ENCODE measurements at places on chromosomes 7 and 10.
A peak's percentile ranks its signal among the peaks of the same experiment; 100 is the strongest.

- no peak overlapping the region for H3K4me3 ChIP-seq
- no peak overlapping the region for H3K27ac ChIP-seq
- no peaks in the 10 kb centered on the region for H3K27me3 ChIP-seq
- no peaks in the 10 kb centered on the region for H3K4me1 ChIP-seq
These were observed 178.8 kb downstream of the ELFN1 start for GRCh38 chr7:1848911-1849311.

GRCh38 chr10:992467-992866 lies 4.2 kb downstream of the GTPBP4 start:
- H3K27me3 ChIP-seq: no peaks in the 10 kb centered on the region
- H3K4me1 ChIP-seq: peaks cover 4% of the 10 kb centered on the region
- H3K36me3 ChIP-seq: peaks cover 31% of the 10 kb centered on the region
- H3K4me3 ChIP-seq: no peak overlapping the region
- no peak overlapping the region for H3K27ac ChIP-seq

GRCh38 chr10:773562-774161 lies 84.2 kb upstream of the DIP2C start:
- H3K27me3 ChIP-seq: peaks cover 6% of the 10 kb centered on the region
- H3K27ac ChIP-seq: no peak overlapping the region
- no peak for DNase-seq
- H3K36me3 ChIP-seq: no peaks in the 10 kb centered on the region

GRCh38 chr10:70374775-70375614 lies 7.4 kb downstream of the LRRC20 start:
- H3K4me3 ChIP-seq: no peak overlapping the region
- DNase-seq: peak; percentile 51
- H3K36me3 ChIP-seq: no peaks in the 10 kb centered on the region
- no peaks in the 10 kb centered on the region for H3K27me3 ChIP-seq
- peaks cover 17% of the 10 kb centered on the region for H3K4me1 ChIP-seq
- H3K27ac ChIP-seq: no peak overlapping the region

- no peak for DNase-seq
- H3K27me3 ChIP-seq: peaks cover 26% of the 10 kb centered on the region
- H3K27ac ChIP-seq: no peak overlapping the region
- no peaks in the 10 kb centered on the region for H3K36me3 ChIP-seq
- no peak overlapping the region for H3K4me3 ChIP-seq
These were observed 9.0 kb downstream of the ADGRA1 start for GRCh38 chr10:133096616-133097269.

- no peak overlapping the region for H3K4me3 ChIP-seq
- H3K27me3 ChIP-seq: no peaks in the 10 kb centered on the region
- peak; percentile 52 for DNase-seq
- H3K27ac ChIP-seq: no peak overlapping the region
- H3K4me1 ChIP-seq: no peaks in the 10 kb centered on the region
- H3K36me3 ChIP-seq: no peaks in the 10 kb centered on the region
These were observed 107.8 kb upstream of the PPP1R3A start for GRCh38 chr7:114026486-114027089.

DNA sequence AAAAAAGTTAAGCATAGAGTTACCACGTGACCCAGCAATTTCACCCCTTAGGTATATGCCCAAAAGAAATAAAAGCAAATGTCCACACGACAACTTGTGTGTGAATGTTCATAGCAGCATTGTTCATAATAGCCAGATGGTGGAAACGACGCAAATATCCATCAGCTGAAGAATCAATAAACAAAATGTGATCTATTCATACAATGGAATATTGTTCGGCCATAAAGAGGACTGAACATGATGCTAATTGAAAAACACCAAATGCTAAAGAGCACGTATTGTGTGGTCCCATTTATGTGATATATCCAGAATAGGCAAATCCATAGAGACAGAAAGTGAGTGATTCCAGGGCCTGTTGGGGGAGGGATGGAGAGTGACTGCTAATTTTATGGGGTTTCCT lies 18.3 kb upstream of the USP6NL start:
- H3K4me1 ChIP-seq: no peaks in the 10 kb centered on the region
- DNase-seq: no peak
- no peak overlapping the region for H3K4me3 ChIP-seq
- H3K27ac ChIP-seq: no peak overlapping the region

GRCh38 chr10:4081685-4082111 lies 296.7 kb upstream of the KLF6 start:
- H3K27me3 ChIP-seq: no peaks in the 10 kb centered on the region
- H3K27ac ChIP-seq: no peak overlapping the region
- peaks cover 12% of the 10 kb centered on the region for H3K4me1 ChIP-seq
- no peak for DNase-seq
- no peaks in the 10 kb centered on the region for H3K36me3 ChIP-seq

- no peak overlapping the region for H3K27ac ChIP-seq
- H3K4me3 ChIP-seq: no peak overlapping the region
- H3K36me3 ChIP-seq: no peaks in the 10 kb centered on the region
- DNase-seq: no peak
- no peaks in the 10 kb centered on the region for H3K4me1 ChIP-seq
- no peaks in the 10 kb centered on the region for H3K27me3 ChIP-seq
These were observed 128.0 kb upstream of the CALN1 start for GRCh38 chr7:72540106-72540611.

DNA sequence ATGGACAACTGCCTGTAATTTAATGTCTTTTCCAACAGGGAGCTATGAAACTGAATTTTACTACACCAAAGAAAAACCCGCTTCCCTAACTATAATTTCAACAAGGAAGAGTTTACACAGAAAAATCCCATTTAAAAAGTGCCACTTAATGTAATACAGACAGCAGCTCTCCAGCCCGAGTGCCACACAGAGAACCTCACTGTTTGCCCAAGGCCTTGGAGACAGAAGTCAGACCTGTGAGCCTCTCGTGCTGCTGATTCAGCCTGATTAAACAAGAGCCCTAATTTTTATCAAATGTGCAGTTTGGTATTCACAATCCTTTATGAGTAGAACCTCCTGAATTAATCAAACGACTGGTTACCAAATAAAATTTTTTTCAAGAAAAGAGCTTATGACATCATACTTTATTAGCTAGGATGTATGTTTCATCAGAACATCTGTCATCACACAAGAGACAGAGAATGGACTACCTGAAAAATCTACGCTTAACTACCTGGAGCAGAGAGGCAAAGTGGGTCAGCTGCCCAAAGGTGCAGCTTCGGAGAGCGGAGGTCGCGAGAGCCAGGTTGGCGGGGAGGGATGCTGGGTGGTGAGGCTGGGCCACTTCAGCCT lies 543.6 kb downstream of the SDK1 start:
- DNase-seq: no peak
- H3K4me3 ChIP-seq: no peak overlapping the region
- no peak overlapping the region for H3K27ac ChIP-seq
- H3K4me1 ChIP-seq: no peaks in the 10 kb centered on the region

DNA sequence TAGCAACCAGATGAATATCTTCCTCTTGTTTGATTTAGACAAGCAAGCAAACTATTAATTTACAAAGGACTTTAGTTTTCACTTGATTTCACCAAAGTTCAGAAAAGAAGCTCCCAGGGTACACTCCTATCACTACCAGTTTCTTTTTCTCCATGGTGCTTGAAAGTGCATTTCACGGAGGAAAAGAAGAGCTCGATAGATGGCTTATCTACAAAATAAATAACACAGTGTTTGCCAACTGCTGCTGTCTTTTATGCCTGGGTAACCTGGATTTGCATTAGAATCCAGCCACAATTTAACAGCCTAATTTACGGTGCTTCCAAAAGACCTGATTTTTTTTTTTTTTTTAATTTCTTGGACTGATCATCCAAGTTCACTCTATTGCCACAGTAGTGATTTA lies 275.7 kb downstream of the GPR37 start:
- H3K4me1 ChIP-seq: no peaks in the 10 kb centered on the region
- no peak for DNase-seq
- no peak overlapping the region for H3K27ac ChIP-seq
- no peak overlapping the region for H3K4me3 ChIP-seq
- no peaks in the 10 kb centered on the region for H3K27me3 ChIP-seq
- H3K36me3 ChIP-seq: no peaks in the 10 kb centered on the region

DNA sequence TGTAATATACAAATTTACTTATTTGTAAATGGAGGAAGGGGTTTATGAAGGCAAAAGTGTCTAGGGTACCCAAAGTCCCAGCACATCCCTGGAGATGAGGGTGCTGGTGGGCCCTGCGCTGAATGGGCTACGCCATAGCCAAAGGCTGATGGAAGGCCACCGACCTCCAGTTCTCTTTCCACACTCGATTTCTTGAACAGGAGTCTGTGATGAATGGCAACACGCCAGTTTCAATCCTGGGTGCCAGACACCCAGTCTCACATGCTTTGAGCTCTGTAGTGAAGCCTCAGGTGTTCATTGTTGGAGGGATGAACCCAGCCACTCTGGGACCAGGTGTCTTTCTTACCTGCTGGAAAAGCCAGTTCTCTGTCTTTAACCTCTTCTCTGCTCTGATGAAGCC lies 752 bp downstream of the LRMDA start:
- DNase-seq: no peak
- H3K4me3 ChIP-seq: no peak overlapping the region
- peaks cover 25% of the 10 kb centered on the region for H3K27me3 ChIP-seq
- H3K27ac ChIP-seq: no peak overlapping the region
- peaks cover 6% of the 10 kb centered on the region for H3K4me1 ChIP-seq
- no peaks in the 10 kb centered on the region for H3K36me3 ChIP-seq

- H3K36me3 ChIP-seq: no peaks in the 10 kb centered on the region
- no peaks in the 10 kb centered on the region for H3K27me3 ChIP-seq
- H3K27ac ChIP-seq: no peak overlapping the region
- no peak overlapping the region for H3K4me3 ChIP-seq
- DNase-seq: no peak
- peaks cover 9% of the 10 kb centered on the region for H3K4me1 ChIP-seq
These were observed 181.1 kb downstream of the NRP1 start for GRCh38 chr10:33153251-33153967.

- H3K27me3 ChIP-seq: no peaks in the 10 kb centered on the region
- H3K4me1 ChIP-seq: peaks cover 4% of the 10 kb centered on the region
These were observed 708 bp downstream of the KLHDC10 start for GRCh38 chr7:130070861-130071622.

DNA sequence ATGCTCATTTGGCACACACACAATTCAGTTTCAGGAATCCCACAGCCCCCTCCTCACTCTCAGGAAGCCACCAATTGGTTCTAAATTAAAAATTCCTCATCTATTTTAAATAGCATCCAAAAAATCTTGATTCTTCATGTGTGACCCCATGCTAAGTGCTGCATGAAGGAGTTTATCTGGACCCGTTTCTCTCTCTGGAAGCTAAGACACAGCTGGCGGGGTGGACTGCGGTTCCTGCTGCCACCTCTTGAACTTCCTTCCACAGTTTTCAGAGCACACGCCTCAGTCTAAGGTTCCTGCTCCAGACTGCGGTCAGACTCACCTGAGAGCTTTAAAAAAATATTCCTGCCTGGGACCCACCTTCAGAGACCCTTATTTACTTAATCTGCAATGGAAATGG lies 34.5 kb downstream of the LYZL1 start:
- H3K27ac ChIP-seq: no peak overlapping the region
- no peak overlapping the region for H3K4me3 ChIP-seq
- no peak for DNase-seq
- H3K4me1 ChIP-seq: peaks cover 4% of the 10 kb centered on the region
- H3K27me3 ChIP-seq: peaks cover 49% of the 10 kb centered on the region
- H3K36me3 ChIP-seq: no peaks in the 10 kb centered on the region

GRCh38 chr10:49110684-49111319 lies 4.5 kb downstream of the VSTM4 start:
- no peaks in the 10 kb centered on the region for H3K27me3 ChIP-seq
- DNase-seq: no peak
- peaks cover 24% of the 10 kb centered on the region for H3K4me1 ChIP-seq
- H3K4me3 ChIP-seq: no peak overlapping the region
- H3K27ac ChIP-seq: no peak overlapping the region
- H3K36me3 ChIP-seq: peaks cover 11% of the 10 kb centered on the region

DNA sequence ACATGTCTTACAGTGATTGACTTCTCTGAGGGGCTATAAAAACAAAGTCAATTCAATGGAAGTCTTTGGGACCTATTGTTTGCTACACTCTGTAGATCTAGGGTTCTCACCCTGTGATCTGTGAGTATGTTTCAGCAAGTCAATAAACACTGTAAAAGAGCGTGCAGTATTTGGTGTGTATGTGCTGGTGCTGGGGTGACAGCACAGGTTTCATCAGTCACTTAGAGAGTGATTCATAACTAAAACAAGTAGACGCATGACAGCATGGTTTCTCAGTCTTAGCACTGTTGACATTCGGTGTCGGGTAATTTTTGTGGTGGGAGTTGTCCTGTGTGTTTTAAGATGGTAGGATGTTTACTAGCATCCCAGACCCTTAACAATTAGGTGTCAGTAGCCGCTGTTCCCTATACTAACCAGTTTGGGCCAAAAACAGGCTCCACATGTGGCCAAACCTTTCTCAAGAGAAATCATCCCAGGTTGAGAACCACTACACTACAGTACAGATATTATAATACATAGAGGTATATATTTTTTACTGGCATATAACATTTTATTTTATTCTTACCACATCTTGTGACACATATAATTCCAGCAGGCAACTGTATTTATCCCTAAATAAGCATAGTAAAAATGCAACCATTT lies 411.8 kb downstream of the ARL4A start:
- H3K27me3 ChIP-seq: no peaks in the 10 kb centered on the region
- no peaks in the 10 kb centered on the region for H3K36me3 ChIP-seq

- DNase-seq: no peak
- no peak overlapping the region for H3K27ac ChIP-seq
- no peaks in the 10 kb centered on the region for H3K36me3 ChIP-seq
- H3K4me3 ChIP-seq: no peak overlapping the region
- H3K4me1 ChIP-seq: no peaks in the 10 kb centered on the region
- H3K27me3 ChIP-seq: peaks cover 3% of the 10 kb centered on the region
These were observed 116.8 kb downstream of the OR13A1 start for GRCh38 chr10:45198486-45199204.

GRCh38 chr10:110762849-110763211 lies 108.9 kb upstream of the PDCD4 start:
- peaks cover 2% of the 10 kb centered on the region for H3K4me1 ChIP-seq
- H3K27me3 ChIP-seq: no peaks in the 10 kb centered on the region
- no peak overlapping the region for H3K27ac ChIP-seq
- no peak overlapping the region for H3K4me3 ChIP-seq
- no peak for DNase-seq

GRCh38 chr7:71746006-71746405 lies 614.1 kb downstream of the GALNT17 start:
- DNase-seq: no peak
- H3K27ac ChIP-seq: no peak overlapping the region
- H3K4me1 ChIP-seq: no peaks in the 10 kb centered on the region
- H3K4me3 ChIP-seq: no peak overlapping the region
- H3K36me3 ChIP-seq: no peaks in the 10 kb centered on the region

DNA sequence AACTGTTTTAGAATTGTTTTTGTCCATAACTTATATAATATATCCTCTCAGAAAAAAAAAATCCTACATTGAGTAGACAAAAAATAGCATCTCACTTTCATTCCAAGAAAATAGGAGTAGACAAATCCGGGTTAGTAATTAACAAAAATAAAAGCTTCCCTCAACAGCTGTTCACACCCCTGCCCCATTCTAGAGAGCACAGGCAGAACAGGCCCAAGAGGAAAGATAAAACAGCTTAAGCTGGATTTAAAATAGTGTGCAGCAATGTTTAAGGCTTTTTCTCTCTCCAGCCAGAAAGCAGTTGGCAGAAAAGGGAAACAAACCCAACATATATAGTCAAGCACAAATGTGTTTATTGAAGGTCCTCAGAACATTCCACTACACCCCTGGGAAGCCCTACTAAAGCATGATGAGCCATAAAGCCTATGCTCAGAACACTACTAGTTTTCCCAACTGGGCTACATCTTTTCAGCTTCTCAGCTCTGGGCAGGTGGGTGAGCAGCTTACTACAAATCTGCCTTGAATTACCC lies 189.9 kb downstream of the MTERF1 start:
- H3K36me3 ChIP-seq: no peaks in the 10 kb centered on the region
- no peak overlapping the region for H3K4me3 ChIP-seq
- DNase-seq: no peak
- H3K4me1 ChIP-seq: no peaks in the 10 kb centered on the region
